ENCODE measurements at places on chromosomes 6 and 20.

DNA sequence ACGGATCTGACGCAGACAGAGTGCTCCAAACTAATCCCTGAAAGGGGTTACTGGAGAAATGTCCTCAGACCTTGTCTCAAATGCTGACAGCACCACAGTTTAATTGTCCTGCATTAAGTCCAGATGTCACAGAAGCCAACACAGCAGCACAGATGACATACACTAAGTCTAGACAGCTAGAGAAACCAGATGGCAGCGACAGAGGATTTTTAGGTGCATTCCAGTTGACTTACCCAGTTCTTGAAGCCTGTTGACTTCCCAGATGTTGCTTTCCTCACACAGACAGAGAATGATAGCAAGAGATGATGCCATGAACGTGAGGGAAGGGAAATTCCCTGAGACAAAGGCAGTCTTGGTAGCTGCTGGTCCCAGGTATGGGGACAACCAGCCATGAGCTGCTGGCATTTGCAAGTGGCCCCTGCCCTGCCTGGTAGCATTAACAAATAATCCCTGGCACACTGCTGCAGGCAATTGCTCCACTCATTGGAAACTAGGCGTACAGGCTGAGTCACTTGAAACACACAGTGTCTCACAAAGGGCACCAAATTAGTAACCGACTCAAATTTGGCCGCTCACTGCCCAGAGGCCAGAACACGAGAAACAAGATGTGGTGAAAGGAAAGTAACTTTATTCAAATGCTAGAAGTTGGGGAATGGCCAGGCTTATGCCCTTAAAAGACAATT is 52.2 kb downstream of the ADGB start:
- DNase-seq: no peak

GRCh38 chr6:12032783-12033573 is 20.9 kb downstream of the HIVEP1 start:
- no peak for DNase-seq

- no peak for DNase-seq
These were observed 276.0 kb downstream of the GJA1 start for GRCh38 chr6:121711472-121711871.

- no peak for DNase-seq
These were observed 5.2 kb downstream of the AGPAT4 start for GRCh38 chr6:161268531-161269210.

Measured in stimulated activated CD8-positive, alpha-beta memory T cell treated with anti-CD3 and anti-CD28 coated beads, Interleukin-4, amount 100 ng/mL, for 1 hour (primary cell).